ENCODE measurements at places on chromosomes 12 and 14. TPM values are rescaled to one million over a fixed set of nuclear protein-coding genes. Genes with fewer than 3 reads are reported as not detected.

SLC22A17 gene
- 22.3 TPM for total RNA-seq

C3AR1 gene
- 3.5 TPM for total RNA-seq

HOXC11 gene
- total RNA-seq, result not detected

SLC25A47 gene
- total RNA-seq, result not detected

DNA sequence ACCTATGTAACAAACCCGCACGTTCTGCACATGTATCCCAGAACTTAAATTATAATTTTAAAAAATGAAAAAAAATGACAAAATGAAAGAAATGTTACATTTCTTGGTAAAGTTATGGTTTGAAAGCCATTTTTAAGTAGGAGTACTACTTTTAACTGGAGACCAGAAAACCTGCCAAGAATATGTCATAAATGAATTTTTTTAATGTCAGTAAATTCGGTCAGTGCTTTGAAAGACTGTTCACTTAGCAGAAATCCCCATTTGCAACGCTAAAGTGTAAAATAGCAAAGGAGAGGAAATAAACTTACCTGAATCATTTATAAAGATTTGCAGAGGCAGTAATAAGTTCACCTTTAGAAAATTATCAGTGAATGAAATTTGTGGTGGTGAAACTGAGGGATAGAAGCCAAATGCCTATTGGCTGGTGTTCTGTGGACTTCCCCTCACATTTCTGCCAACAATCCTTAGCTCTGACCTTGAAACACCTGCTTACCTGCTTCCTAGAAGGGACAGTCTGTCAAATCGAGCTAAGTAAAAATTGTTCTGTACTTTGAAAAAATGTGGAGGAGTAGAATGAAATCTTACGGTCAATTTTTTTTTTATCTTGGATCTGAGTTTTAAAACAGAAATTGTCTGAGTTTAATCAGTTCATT lies 714.2 kb downstream of the SLC6A15 start:
- no peak for DNase-seq

DNA sequence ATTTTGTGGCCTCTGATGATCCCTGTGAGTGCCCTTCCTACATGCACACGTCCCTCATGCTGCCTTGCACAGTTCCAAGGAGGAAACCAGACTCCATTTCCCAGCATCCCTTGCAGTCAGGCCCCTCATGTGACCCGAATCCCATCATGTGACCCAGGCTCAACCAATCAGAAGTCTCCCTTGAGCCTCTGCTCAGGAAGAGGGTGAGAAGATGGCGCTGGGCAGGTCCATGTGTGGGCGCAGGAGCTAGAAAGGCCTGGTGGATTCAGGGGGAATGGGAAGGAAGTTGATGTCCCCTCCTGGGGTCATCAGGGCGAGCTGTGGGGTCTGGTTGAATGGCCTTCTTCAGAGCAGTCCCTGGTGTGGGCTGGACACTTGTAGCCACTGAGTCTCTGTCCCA lies 240.5 kb downstream of the ADGRD1 start:
- no peak for DNase-seq

- DNase-seq, result no peak
Observed at GRCh38 chr14:104843442-104844305, 21.4 kb upstream of the CEP170B start.

DNA sequence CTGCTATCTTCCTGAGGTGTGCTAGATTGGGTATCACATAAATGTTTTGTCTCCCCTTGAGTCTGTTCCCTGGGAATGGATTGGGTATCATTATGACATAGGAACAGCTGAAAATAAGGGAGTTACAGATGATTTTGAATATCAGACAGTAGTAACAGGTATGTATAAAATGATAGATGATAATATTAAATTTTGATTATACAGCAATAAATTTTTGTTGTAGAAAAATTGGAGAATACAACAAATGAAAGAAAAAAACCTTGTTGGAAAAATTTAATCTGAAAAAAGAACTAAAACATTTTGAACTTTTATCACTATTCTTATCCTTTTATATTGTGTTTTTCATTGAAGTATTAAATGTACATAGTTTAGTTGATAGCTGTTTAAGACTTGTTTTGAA lies 43.2 kb downstream of the FBXO34 start:
- DNase-seq, result no peak

DNA sequence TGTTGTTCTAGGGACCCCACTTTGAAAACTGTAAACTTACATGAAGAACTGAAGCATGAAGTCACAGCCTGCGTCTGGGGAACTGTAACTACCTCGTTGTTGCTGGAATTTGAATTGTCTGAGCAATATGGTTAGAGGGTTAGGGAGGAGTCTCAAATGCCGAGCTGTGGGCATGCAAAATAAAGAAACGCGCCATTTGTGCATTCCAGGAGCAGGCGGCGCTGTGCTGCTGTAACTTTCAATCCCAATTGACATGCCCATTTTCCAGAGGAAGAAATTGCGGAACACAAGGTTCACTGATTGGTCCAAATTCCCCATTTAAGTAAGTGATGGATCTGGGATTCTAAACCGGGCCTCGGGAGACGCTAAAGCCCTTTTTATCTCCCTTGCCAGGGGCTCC lies 61.3 kb downstream of the ZNF664 start:
- DNase-seq, result no peak

DNA sequence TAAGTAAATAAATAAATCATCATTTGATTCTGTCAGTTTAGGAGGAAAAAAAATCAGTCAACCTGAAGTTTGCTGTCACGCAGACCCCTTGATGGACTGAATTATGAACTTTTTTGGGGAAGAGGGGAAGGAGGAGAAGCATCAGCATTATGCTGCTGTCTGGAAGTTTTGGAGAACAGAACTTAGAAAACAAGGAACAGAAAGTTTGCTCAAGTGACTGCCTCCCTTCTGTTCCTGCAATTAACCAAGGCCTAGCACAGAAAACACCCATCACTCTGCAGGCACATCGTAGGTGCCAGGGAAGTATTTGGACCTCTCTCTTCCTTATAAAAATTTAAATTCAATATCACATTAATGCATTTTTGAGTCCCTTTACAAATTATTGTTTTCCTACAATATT lies 283.8 kb downstream of the VRK1 start:
- no peak for DNase-seq

Data from stomach (tissue), 19 donors.